ENCODE measurements at places on chromosomes 11 and 22.

DNA sequence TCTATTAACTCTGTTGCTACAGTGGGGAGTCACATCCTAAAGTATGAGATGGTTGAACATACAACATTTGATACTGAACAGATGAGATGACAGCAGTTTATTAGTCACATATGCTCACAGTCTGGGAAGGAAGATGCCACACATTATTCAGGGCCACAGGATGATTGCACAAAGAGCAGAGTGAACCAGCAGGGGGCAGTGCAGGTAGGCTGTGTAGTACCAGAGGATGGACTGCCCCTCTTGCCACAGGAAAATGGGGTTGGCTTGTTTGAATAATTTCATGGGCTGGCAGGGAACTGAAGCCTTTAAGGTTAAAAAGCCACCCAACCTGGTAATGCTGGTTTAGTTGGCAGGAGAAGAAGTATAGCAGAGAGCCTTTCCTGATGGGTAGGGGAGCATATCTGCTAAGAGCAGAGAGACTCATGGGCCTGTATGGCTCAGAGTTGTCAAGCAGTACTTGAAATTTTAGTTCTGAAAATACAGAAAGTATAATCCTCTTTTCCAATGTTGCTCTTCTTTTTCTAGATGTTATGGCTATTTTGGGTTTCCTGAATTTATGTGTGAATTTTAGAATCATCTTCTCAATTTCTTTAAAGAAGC, 180.4 kb upstream of the B3GAT1 start:
- no peak for DNase-seq

GRCh38 chr11:22764735-22765134, 64.9 kb downstream of the SVIP start:
- no peak for DNase-seq

GRCh38 chr11:47148903-47149531, 27.7 kb downstream of the ARFGAP2 start:
- DNase-seq: no peak

GRCh38 chr22:31947296-31947695, 3.0 kb downstream of the YWHAH start:
- no peak for DNase-seq

- no peak for DNase-seq
Observed at GRCh38 chr11:95584180-95584579, 205.4 kb downstream of the FAM76B start.

GRCh38 chr22:41425660-41426365, 20.8 kb downstream of the TOB2 start:
- no peak for DNase-seq

DNA sequence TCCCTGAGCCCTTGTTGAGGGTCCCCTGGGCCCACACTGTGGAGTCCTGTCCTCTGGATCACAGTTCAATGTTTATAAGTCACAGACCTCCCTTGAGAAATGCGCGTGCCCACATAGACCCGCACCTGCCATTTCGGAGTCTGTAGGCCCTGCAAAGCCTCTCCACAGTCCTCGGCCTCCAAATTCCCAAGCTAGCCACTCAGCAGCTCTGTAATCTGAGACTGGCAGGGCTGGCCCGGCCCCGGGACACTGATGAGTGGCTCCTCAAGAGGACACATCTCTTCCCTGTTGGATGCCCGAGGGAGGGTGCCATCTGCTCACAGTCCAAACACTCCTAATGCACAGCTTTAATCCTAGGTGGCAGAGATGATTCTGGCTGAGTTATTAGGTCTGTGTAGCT, 39.1 kb downstream of the B3GAT1 start:
- DNase-seq: no peak

DNA sequence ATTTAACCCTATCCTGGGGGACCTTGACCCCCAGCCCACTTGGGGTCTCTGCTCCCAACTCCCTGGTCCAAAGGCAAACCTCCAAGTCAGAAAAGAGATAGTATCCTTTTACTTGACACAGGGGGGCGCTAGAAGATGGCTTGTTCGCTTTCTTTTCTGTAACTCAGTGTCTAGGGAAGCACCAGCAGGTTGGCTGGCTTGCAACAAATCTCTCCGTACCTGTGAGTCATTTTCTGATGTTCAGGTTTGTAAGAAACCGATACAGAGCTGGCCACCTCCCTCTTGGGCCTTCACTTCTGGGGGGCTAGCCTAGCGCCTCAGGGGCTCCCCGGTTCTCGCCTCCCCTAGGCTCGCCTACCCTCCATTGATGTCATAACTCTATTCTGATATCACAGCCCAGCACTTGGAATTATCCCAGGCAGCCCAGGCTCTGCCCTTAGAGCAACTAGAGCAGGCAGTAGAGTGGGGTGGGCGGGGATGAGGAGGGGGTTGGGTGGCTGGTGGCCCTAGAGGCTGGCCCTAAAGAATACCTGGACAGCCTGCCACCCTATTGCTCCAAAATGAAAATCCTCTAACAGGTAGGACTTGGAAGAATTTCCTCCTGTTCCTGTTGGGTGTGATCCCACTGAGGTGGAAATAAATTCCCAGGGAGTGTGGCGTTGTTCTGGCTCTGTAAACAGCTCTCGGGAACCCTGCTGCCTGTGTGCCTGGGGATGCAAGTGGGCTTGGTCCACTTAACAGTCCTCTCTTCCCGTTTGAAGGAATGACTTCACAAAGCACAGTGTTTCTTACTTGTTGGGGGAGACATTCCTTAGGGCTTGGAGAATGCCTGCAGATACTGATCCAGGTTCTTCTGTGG, 69.4 kb downstream of the OSBP2 start:
- DNase-seq: peak; percentile 14

GRCh38 chr11:37171451-37171850, 573.4 kb upstream of the RAG2 start:
- DNase-seq: no peak

- no peak for DNase-seq
Observed at GRCh38 chr11:118619444-118620197, 12.2 kb downstream of the PHLDB1 start.

GRCh38 chr11:3089236-3090061, 32.2 kb upstream of the CARS1 start:
- DNase-seq: no peak

GRCh38 chr11:10317776-10318526, 13.1 kb downstream of the ADM start:
- DNase-seq: no peak

GRCh38 chr22:24232124-24232523, 12.8 kb downstream of the GGT5 start:
- DNase-seq: no peak

DNA sequence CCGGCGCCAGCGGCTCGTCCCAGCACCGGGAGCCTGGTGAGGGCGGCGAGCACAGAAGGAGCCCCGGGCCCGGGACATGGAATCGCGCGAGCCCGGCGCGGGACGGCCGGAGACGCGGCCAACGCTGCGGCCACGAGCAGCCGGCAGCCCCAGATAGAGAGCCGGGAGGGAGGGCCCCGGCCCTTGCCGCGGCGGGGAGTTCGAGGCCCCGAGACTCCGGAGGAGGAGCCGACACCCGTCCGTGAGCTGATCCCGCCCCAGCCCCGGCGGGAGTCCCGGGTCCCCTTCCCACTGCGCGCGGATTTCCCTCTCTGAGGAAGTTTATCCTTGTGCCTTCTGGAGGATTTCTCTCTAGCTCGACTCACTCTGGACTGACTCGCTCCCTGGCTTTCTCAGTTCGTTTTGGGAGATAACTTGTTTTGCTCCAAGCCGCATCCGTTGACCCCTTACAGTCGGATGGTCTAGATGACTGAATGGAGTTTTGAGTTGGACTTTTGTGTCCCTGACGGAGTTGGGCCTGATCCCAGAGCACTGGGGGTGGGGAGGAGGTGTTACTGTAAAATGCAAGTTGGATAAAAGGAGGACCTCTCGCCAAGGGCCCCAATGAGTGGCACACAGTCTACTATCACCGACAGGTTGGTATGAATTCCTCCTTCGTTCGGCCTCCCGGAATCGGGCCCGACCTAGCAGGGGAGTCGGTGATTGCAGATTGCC, 585 bp downstream of the ARHGEF12 start:
- no peak for DNase-seq

Data from T-helper 9 cell (primary cell).